T-helper 1 cell (primary cell): ENCODE measurements at places on chromosomes 12 and 14.

DNA sequence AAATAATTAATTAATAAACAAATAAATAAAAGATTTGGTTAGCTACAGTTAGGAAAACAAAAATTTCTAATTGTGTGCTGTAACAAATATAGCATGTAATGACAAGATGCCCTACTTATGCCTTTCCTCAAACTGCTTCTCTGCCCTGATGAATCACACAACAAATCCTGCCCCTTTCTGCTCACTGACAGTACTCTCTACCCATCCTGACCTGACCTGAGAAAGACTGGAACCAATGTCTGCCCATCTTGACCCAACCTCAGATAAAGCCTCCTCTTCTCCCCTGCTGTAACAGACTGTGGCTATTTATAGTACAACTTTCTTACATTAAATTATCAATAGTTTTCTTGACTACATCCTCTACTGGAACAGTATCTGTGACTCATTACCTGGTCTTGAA is 43.7 kb downstream of the PPP1R13B start:
- DNase-seq = no peak

DNA sequence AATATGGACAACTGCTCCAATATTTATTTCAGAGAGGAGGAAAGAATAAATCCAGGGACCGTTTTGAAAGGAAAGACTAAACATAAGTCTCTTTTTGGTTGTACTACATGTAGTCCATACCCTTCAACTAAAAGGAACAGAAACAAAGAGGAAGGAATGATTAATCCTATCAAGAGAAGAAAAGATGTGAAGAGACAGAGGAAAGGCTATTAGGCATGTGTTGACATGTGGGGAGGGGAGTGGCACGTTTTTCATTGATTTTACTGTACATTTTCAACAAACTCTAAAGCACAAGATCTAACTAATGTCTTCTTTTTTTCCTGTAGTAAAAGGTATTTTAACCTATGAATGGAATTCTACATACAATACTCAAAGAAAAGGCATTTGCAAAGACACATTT is 85.6 kb downstream of the NAV3 start:
- DNase-seq = no peak

- no peak for DNase-seq
These were observed 5.4 kb downstream of the PSMD9 start for GRCh38 chr12:121893961-121894460.

DNA sequence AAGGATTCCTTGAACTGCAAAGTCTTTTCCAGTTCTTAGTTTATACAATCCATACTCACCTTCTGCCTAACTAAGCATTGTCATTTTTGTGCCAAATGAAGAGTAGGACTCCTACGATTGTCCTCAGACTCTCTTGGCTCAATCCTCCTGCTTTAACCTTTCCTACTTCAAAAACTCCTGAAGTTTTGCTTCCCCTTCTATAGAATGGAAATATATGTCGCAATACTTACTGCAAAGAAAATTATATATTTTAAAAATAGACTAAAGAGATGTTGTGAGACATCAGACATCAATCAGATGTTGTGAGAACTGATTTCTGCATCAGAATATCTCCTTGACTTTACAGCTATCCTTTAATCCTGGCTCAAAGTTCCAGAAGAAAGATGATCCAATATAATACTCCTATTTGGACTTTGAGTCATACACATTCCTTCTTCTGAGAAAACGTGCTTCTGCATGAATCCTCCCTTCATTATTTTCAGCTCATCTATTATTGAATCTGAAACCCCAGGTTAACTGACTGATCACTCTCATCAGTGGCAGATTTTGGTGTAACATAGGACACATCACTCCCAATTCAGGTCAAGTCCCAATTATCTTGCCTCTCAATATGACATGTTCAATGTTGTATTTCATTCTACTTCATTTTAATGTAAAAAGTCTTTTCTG is 48.8 kb downstream of the A2M start:
- DNase-seq = no peak

- DNase-seq = no peak
These were observed 946.2 kb downstream of the BCL11B start for GRCh38 chr14:98325761-98326160.

- peak; percentile 79 for DNase-seq
These were observed 2.8 kb upstream of the RNASE4 start for GRCh38 chr14:20681348-20682126.

- no peak for DNase-seq
These were observed 20.1 kb upstream of the AKAP5 start for GRCh38 chr14:64444984-64445845.

- DNase-seq = no peak
These were observed 112.8 kb upstream of the PELI2 start for GRCh38 chr14:56005191-56006053.

- DNase-seq = peak; percentile 2
These were observed 320.2 kb downstream of the GRIN2B start for GRCh38 chr12:13661005-13661887.

- DNase-seq = no peak
These were observed 5.2 kb downstream of the IRF2BPL start for GRCh38 chr14:77023001-77023996.

DNA sequence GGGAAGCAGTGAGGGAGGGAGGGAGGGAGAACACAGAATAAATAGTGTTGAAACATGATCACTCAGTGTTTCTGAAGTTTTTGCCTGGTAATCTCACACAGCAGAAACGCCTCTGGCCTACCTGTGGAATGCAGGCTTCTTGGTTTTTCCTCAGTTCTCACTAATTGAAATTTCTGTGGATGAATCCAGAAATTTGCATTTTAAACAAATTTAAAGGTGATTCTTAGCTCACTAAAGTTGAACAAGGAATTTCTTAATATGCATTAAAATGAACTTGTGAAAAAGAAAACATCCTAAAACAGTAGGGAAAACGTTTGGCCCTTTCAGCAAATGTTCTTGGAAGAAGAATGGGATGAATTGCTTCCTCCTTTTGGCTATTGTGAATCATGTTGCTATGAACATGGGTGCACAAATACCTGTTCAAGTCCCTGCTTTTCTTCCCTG is 1.4 kb downstream of the RNASE9 start:
- DNase-seq = no peak

- no peak for DNase-seq
These were observed 232.4 kb downstream of the SNAPC1 start for GRCh38 chr14:61994589-61994988.

DNA sequence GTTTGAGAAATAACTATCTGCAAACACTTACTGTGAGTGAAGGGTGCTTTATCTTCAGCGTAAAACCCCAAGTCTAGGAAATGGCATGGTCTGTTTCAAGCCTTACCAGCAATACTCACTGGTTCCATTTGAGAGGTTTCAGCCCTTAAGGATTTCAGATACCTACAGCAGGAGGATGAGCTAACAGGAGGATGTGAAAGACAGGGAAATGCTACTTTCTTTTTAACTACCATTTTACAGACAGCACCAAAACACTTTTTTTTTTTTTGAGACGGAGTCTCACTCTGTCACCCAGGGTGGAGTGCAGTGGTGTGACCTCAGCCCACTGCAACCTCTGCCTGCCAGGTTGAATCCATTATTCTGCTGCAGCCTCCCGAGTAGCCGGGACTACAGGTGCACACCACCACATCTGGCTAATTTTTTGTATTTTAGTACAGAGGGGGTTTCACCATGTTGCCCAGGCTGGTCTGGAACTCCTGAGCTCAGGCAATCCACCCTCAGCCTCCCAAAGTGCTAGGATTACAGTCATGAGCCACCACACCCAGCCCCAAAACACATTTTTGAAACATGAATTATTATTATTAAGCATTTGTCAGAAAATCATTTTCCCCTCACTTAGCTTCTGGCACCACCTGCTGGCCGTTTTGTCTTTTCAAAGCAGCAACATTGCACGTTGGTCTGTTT is 4.6 kb downstream of the MTRFR start:
- DNase-seq = peak; percentile 59
